ENCODE measurements at places on chromosomes 11 and 22. TPM values are rescaled to one million over a fixed set of nuclear protein-coding genes. Genes with fewer than 3 reads are reported as not detected.
A peak's percentile ranks its signal among the peaks of the same experiment; 100 is the strongest.

DNA sequence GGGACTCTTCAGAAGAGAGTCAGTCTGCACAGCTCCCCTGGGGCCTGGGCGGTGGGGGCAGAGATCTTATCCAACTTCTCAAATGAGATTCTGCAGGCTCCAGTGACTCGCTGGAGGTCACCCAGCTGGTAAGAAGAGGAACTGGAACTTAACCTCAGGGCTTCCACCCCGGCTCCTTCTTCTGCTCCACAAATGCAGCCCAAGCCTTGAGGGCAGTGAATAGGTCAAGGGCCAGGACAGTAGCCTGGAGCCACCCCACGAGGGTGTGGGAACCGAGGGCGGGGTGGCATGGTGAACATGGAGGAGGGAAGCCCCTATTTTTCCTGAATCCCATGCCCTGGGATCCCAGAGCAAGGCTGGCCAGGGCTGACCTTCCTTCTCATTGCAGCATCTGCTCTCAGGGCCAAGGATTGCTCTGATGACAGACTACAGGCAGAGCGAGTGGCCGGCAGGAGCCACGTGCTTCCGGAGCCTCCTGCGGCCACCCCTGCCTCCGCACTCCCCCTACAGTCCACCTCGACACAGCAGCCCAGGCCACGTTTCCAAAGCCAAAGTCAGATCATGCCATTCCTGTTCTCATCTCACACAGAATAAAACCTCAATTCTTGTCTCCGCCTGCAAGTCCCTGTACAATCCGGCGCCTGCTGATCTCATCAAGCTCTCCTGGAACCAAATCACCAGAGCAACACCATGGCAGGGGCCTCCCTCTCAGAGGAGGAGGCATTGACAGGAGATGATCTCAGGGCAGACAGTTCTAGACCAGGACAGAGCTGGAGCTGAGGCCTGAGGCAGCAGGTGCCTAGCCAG, 21.1 kb upstream of the UPK3A start:
- peak; percentile 83 for DNase-seq

- DNase-seq, result no peak
Measured at GRCh38 chr11:45382133-45382878, 96.2 kb upstream of the SYT13 start.

GRCh38 chr22:46132830-46133587, 17.3 kb upstream of the PPARA start:
- DNase-seq, result no peak

- peak; percentile 90 for DNase-seq
Measured at GRCh38 chr22:38069372-38070249, 12.4 kb downstream of the PICK1 start.

DNA sequence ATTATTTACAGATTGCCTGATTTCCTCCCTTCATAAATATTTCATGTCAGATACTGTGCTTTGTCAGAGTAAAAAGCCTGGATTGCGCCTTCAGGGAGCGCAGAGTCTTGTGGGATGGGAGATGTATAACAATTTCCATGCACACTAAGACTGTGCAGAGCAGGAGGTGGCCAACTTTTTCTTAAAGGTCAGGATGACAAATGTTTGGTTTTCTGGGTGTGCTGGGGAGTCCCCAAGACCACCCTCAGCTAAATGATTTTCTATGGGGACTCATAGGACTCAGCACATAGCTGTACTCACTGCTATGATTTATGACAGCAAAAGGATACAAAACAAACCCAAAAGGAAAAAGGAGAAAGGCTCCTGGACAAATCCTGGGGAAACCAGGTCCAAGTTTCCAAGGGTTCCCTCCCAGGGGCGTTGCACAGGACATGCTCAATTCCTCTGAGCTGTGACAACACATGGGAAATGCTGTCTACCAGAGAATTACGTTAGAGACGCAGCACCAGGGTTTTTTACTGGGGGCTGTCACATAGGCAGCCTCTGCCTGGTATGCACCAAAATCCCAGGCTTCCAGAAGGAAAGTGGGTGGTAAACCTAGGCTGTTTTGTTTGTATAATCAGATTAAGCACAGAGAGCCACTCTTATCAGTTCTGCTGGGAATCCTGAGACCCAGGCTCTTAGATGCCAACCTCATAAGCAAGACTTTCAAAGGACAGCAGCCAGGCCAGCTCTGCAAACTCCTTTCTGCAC, 59.1 kb downstream of the CSNK2A3 start:
- no peak for DNase-seq

The LAYN gene
- total RNA-seq, result 3.8 TPM

DNA sequence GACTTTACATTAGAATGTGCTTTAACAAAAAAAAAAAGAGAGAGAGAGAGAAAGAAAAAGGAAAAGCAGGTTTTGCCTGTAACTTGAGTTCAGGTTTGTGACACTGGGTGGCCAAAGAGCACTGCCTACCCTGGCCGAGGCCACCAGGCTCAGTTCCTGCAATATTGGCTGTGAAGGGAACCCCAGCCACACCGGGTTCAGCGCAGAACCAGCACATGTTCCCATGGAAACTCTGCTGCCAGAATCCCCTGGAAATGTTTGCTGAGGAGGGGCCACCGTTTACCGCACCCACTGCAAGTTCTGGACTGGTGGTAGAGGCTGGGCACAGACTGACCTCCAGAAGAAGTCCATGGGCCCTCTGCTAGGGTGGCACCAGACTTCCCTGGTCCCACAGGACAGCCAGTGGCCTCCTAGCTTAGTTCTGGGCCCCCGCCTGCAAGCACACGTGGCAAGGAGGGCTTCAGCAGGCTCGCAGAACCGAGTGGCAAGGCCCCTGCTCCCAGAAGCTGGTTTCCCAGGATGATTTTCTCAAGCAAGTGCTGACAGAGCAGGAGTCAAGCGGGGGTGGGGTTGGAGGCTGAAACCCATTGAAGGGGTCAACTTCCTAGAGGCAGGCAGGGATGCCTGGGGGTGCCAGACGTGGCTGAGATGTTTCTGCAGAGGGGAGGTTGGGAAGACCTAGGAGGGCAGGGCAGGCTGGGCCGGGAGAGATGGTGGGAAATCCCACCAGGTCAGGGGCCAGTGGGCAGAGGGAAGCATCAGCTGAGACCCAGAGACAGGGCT, 51.2 kb downstream of the NFAM1 start:
- DNase-seq, result no peak

DNA sequence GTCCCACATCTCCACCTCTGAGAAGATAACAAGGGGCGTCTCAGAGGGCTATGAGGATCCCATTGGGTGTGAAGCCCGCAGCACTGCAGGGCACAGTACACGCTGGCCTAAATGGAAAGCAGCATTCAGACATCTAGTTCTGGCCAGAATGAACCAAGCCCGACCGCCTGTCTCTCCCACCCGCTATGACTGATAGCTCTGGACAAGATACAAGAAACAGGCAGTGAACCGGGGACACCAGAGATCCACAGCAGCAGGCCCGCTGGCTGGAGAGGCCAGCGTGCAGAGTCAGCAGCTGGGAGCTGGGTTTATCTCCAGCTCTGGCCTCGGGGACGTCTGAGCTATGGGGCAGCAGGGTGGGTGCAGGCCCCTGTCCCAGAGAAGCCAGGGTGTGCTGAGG, 9.6 kb downstream of the CERK start:
- DNase-seq, result peak; percentile 61

GRCh38 chr11:827897-828192, at the start of gene CRACR2B:
CRACR2B (plus strand) TSS chr11:827919; CDS start chr11:828608, 689 bp downstream.
- DNase-seq, result no peak

The RAB39A gene
- not detected for total RNA-seq

The MUC5AC gene
- not detected for total RNA-seq

The JRKL gene
- 5.5 TPM for total RNA-seq

GRCh38 chr22:20435436-20436306, 2.0 kb downstream of the SCARF2 start:
- no peak for DNase-seq

DNA sequence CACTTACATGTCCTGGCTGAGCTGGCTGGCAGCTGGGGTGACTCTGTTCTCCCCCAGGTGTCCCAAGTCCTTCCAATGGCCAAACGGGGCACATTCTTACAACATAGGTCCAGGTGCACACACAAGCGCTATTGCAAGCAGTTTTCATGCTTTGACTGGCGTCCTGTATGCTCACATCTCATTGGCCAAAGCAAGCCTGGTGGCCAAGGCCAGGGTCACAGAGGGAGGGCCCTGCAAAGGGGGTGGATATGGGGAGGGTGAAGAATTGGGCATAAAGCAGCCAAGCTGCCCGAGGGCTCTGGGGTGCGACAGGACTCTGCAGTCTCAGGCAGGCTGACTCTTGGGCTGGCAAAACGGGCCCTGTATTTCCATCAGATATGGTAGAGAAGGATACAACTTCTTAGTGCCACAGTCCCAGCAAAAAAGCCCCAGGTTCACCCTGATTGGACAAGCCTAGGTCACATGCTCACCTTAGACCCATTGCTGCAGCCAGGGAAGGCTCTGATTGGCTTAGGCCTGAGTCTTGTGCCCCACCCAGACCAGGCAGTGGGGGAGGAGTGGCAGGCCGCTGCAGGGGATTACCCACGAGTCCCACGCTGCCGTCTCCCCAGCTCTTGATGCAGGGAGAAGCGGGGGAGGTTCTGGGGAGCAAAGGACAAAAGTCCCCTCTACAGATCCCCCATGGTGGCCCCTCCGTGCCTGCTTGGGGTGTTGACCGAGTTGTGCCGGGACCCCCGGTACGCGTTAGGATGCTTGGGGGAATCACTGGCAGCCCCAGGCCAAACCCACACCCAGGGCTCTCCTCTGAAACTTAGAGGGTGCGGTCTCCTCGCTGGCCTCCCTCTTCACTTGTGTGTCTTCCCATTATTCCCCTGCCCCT, 110.8 kb downstream of the ARHGAP8 start:
- peak; percentile 17 for DNase-seq

- no peak for DNase-seq
Measured at GRCh38 chr11:45147891-45148675, 1.6 kb downstream of the PRDM11 start.

DNA sequence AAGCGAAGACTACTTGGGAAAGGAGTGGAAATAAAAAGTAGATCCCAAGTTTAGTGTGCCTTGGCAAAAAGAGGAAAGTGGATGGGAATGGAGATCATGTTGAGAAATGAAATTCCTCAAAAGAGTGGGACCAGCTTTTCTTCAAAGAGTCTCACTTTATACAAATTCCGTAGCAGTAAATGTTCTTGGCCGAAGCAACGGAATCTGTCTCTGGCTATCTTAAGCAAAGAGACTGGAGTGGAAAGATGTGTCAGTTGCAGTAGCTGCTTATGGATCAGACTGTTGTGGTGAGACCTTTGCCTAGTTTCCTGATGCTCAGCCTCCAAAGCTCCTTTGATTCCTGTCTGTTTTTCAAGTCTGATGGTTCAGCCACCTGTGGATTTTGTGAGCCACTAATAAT, 73.6 kb downstream of the CSTPP1 start:
- no peak for DNase-seq

GRCh38 chr11:114783805-114784204, 105.5 kb downstream of the NXPE2 start:
- DNase-seq, result no peak

- peak; percentile 23 for DNase-seq
Measured at GRCh38 chr11:1161410-1162137, 3.8 kb downstream of the MUC5AC start.

The RIMBP3B gene
- 0.05 TPM for total RNA-seq

Data from left ventricle myocardium superior (tissue), 1 donor.